ENCODE measurements at places on chromosomes 2 and 18.

DNA sequence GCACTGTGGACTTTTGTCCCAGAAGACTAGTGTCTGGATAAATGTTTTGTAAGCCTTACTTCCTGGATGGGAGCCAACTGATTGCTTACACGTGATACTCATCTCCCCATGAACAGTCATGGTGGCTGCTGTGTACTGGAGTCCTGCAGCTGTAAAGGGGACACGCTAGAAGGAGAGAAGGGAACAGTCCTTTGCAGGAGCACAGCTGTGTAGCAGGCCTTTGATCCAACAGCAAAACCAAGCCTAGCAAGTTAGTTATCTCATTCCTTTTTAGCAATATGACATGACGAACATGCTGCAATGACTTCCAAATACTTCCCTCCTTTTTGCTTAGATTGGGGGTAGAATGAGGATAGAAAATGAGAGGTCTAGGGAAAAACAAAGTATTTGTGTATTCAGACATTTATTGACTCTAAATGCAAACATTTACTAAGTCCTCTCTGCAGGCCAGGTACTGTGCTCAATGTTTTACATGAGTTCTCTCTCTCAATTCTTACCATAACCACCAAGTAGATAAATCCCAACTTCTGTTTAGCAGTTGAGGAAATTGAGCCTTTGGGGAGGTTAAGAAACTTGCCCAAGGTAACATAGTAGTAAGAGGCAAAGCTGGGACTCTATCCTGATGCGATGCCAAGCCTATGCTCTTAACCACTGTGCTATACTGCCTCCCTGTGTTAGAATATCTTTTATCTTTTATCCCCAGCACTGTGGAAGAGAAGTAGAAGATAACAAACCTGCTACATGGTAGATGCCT lies 55.4 kb upstream of the CD28 start:
- peak; percentile 81 for DNase-seq

DNA sequence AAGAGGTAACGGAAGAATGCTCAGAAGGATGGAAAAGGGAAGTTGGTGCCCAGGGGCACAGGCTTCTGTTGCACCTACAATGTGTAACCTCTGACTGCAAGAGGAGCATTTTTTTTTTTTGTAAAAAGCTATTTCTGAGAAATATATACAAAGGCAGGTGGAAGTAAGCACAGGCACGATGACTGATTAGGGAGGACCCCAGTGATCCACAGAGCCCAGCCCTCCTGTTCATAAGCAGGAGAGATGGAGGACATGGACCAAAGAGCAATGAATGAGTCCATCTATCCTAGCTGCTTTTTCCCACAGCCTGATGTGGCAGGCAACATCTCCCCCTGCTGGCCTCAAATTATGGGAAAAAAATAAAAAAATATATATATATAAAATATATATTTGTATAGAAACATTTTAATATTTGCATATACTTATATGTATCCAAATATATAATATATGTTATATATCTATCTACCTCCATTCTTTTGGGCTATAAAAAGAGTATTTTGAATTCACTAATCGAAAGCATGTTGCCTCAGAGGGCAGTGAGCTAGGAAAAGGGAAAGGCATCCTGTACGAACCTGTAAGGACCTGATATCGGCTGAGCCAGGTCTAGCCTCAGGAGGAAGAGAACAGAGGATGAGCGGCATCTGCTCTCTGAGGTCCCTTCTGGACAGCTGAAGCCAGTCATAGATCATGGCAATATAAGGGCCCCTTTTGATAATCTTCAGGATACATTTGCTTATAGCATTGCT lies 166.0 kb upstream of the STK17B start:
- DNase-seq: peak; percentile 42

GRCh38 chr18:21205695-21206094 lies 36.3 kb upstream of the GREB1L start:
- no peak for DNase-seq

GRCh38 chr2:39581866-39582265 lies 83.9 kb upstream of the TMEM178A start:
- DNase-seq: no peak

DNA sequence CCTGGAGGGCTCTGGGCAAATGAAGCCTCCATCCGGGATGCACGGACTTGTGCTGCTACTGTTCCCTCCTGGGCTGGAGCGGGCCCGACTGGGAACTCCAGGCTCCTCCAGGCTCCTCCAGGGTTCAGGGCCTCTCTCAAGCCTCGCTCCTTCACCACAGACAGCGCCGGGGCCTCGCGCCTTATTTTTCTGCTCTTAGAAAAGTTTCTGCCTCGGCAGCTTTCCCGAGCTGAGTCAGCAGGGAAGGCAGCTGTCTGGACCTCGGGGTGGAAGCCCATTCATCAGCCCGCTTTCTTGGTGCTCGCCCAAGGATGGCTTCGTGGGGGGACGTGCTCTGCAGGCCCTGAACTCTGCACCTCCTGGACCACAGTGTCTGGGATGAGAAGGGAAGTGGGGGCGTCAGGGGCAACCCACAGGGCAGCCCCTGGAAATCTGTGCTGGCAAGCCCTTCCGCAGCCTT lies 12.9 kb upstream of the TEX51 start:
- no peak for DNase-seq

DNA sequence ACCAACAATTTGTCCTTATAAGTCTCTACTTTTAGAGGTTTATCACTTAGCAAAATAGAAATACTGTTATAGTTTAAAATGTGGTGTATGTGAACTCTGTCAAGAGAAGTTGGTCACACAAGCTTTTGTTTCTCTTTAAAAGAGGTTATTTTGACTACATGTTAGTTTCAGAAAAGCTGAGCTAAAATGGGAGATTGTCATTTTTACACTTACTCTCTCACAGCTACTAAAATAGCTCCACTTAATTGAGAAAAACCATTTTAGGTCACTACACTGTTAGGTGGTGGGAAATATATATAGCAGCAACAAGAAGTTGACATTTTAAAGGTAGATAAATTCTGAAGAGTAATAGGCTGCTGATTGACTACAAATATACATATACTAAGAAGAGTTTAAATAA lies 161.5 kb upstream of the KCNJ3 start:
- DNase-seq: no peak

- no peak for DNase-seq
Observed at GRCh38 chr2:135870571-135870970, 5.7 kb downstream of the MCM6 start.

DNA sequence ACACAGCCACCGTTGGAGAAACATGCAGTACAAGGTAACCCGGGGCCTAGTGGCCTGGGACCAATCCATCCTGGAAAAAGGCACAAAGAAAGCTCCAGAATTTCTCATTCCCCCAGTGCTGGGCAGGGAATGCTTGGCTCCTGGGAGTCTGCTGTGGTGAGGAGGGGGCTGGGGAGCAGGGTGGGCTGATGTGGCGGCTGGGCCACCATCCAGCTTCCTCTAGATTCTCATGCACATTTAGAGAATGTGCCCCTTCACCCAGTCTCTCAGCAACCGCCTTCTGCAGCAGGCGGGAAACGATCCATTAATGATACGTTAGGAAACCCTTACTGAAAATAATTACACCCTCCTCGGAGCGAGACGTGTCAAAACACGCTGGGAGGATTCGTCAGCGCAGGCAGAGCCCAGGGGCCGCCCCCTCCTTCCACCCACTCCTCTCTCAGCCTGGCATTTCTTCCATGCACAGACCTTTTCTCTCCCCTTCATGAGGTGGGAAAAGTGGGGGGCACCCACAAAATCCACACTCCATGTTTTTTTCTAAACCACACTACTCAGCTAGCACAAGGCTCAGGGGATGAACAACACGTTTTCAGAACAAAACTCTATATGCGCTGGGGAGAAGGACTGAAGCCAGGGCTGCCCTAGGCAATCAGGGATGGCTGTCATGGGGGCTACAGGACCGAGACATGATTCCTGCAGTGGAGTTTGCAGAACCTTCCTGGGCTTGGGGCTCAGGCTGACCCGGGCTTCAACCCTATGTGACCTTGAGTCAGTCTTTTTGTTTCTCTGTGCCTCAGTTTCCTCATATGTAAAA lies 56.1 kb upstream of the SMAD7 start:
- DNase-seq: peak; percentile 90

All from epithelial cell of esophagus (primary cell).